ENCODE measurements at places on chromosomes 6 and 20.

DNA sequence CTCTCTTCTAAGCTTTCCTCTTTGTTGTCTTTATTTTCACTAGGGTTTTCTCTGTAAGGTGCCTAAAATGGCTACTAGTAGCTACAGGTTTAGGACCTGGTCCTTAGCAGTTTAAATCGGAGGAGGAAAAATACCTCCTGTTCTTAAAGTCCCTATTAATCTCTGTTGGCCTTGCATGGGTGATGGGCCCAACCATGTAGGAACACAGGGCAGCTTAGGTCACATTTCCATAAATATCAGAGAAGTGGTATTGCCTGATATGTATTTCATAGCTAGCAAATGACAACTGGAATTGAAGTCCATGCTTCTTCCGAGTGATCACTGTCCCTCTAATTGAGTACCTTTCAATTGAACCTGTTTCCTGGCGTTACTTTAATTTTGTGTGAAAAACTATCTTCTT is 70.0 kb downstream of the LAMA2 start:
- H3K36me3 ChIP-seq: no peaks in the 10 kb centered on the region
- no peak overlapping the region for H3K27ac ChIP-seq
- H3K4me3 ChIP-seq: no peak overlapping the region
- peaks cover 20% of the 10 kb centered on the region for H3K27me3 ChIP-seq
- no peak for DNase-seq
- H3K4me1 ChIP-seq: no peaks in the 10 kb centered on the region

DNA sequence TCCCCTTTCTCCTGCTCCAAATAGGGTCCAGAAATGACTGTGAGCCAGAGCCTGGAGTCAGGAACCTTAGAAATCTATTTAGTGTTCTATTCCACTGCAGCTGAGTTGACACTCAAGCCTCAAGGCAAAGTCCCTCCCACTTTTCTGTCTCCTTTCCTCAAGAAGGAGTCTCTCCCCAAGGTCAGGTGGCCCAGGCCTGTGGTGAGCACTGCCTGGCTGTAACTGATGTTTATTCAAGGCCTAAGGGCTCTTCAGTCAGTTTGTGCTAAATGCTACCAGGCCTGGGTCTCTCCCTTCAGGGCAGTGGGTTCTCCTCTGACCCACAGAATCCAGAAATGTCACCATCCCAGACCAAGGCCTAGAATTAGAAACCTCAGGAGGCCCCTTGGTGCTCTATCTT is 1042.9 kb upstream of the EPHA7 start:
- no peaks in the 10 kb centered on the region for H3K27me3 ChIP-seq
- H3K4me1 ChIP-seq: no peaks in the 10 kb centered on the region
- no peak for DNase-seq

- DNase-seq: no peak
- H3K4me3 ChIP-seq: no peak overlapping the region
- no peak overlapping the region for H3K27ac ChIP-seq
- no peaks in the 10 kb centered on the region for H3K4me1 ChIP-seq
- peaks cover 6% of the 10 kb centered on the region for H3K27me3 ChIP-seq
- H3K36me3 ChIP-seq: no peaks in the 10 kb centered on the region
Observed at GRCh38 chr20:62658593-62659178, 16.4 kb downstream of the SLCO4A1 start.

- peaks cover 2% of the 10 kb centered on the region for H3K36me3 ChIP-seq
- H3K4me3 ChIP-seq: no peak overlapping the region
- no peak for DNase-seq
- H3K27ac ChIP-seq: no peak overlapping the region
- H3K27me3 ChIP-seq: peaks cover 16% of the 10 kb centered on the region
Observed at GRCh38 chr6:152085451-152085921, 278.0 kb downstream of the ESR1 start.

GRCh38 chr20:43191143-43191542 is 1.4 kb upstream of the PTPRT start:
- H3K27ac ChIP-seq: no peak overlapping the region
- DNase-seq: no peak
- H3K4me3 ChIP-seq: no peak overlapping the region
- H3K27me3 ChIP-seq: peaks cover 50% of the 10 kb centered on the region

DNA sequence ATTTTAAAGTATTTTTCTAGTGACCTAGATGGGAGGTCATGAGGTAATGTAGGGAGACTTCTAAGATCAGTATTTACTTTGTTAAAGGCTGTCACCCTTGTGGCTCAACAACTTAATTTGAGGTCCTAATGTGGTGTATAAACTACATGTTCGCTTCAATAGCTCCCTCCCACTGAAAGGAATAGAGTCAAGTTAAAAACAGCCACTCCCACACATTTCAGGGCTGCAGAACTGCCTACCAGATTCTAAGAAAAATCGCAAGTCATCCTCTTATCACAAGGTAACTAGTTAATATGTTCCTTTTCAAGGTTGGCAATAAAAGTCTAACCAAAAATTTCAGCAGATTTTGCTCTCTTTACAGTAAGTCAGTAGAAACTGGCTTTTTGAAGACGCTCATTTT is 15.1 kb downstream of the GSTA1 start:
- no peaks in the 10 kb centered on the region for H3K27me3 ChIP-seq
- peaks cover 2% of the 10 kb centered on the region for H3K36me3 ChIP-seq
- H3K4me1 ChIP-seq: peaks cover 4% of the 10 kb centered on the region
- H3K4me3 ChIP-seq: no peak overlapping the region
- no peak overlapping the region for H3K27ac ChIP-seq

DNA sequence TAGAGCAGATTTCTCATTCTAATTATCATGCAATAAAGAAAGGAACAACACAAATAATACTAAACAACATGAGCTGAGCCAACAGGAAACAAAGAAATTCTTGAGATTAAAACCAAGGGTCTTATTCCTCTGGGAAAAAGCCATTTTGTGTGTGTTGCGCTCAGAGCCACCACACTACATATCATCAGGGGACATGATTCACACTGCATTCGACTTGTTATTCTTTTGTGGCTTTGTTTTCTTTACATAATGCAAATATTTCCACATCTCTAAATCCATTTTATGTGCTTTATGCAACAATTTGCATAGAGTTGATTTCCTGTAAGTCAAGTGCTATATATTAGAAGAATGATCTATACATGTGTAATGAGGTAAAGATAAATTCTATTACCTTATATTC is 719.6 kb downstream of the TBC1D32 start:
- no peaks in the 10 kb centered on the region for H3K27me3 ChIP-seq
- DNase-seq: no peak
- H3K4me3 ChIP-seq: no peak overlapping the region
- no peaks in the 10 kb centered on the region for H3K4me1 ChIP-seq
- no peak overlapping the region for H3K27ac ChIP-seq
- no peaks in the 10 kb centered on the region for H3K36me3 ChIP-seq

GRCh38 chr6:84657486-84657885 is 106.9 kb downstream of the TBX18 start:
- DNase-seq: no peak
- no peak overlapping the region for H3K27ac ChIP-seq
- H3K4me3 ChIP-seq: no peak overlapping the region
- H3K4me1 ChIP-seq: peaks cover 28% of the 10 kb centered on the region

- no peak for DNase-seq
- H3K4me3 ChIP-seq: no peak overlapping the region
Observed at GRCh38 chr6:53410508-53411258, 61.9 kb upstream of the ELOVL5 start.

- peaks cover 2% of the 10 kb centered on the region for H3K36me3 ChIP-seq
- H3K27ac ChIP-seq: no peak overlapping the region
- no peak overlapping the region for H3K4me3 ChIP-seq
- no peak for DNase-seq
Observed at GRCh38 chr6:170004585-170005210, 253.3 kb downstream of the ERMARD start.

GRCh38 chr20:17513939-17514338 is 17.2 kb downstream of the BFSP1 start:
- H3K27me3 ChIP-seq: no peaks in the 10 kb centered on the region
- H3K4me3 ChIP-seq: no peak overlapping the region
- no peak overlapping the region for H3K27ac ChIP-seq

DNA sequence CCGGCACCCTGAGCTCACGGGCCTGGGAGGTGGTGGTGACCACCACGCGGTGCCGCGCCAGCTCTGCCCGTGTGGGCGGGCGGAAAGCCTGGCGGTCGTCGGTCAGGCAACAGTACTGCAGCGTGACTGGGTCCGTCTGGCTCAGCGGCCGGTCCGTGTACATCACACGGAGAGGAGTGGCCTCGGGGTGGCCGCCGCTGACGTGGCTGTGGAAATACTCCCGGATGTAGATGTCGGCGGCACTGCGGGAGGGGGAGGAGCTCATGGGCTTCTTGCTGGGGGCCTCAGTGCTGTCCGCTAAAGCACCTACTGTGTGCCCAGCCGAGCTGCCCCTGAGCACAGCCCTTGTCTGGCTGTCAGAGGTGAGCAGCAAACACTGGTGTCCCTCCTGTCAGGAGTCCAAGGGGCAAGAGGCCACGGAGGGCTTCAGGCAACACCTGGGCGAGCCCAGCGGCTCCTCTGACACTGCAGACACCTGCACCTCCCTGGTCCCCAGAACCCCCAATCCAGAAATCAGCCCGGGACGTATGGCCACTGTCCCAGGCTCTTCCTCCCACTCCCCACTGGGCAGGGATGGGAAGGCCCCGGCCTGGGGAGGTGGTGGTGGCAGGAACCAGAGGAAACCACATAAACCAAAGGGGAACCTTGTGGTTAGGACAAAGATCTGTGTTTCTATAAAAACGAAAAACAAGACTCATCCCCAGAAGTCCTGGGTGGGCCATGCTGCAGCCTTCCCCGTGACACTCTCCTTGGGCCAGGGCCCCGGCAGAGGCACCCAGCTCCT is 6.5 kb downstream of the HELZ2 start:
- no peak overlapping the region for H3K27ac ChIP-seq
- no peaks in the 10 kb centered on the region for H3K27me3 ChIP-seq
- no peaks in the 10 kb centered on the region for H3K36me3 ChIP-seq
- DNase-seq: no peak
- H3K4me3 ChIP-seq: no peak overlapping the region

DNA sequence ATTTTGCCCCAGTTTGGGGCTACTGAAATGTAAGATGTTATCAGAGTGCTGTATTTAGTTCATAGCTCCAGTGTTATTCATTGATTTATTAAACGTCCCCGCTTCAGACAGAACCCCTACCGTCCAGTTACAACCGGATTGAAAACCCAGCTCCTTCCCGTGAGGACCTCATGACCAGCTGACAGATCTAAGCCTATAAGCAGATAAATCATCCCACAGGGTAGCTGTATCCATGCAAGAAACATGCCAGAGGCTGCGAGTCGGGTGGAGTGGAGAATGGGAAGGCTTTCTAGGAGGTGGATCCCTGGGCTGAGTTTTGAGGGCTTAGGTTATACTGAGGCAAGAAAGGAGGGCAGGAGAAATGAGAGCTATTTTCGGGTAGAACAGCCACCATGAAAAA is 260.0 kb downstream of the ARID1B start:
- peaks cover 15% of the 10 kb centered on the region for H3K4me1 ChIP-seq
- H3K27me3 ChIP-seq: no peaks in the 10 kb centered on the region
- no peak for DNase-seq
- no peak overlapping the region for H3K4me3 ChIP-seq
- H3K36me3 ChIP-seq: no peaks in the 10 kb centered on the region

DNA sequence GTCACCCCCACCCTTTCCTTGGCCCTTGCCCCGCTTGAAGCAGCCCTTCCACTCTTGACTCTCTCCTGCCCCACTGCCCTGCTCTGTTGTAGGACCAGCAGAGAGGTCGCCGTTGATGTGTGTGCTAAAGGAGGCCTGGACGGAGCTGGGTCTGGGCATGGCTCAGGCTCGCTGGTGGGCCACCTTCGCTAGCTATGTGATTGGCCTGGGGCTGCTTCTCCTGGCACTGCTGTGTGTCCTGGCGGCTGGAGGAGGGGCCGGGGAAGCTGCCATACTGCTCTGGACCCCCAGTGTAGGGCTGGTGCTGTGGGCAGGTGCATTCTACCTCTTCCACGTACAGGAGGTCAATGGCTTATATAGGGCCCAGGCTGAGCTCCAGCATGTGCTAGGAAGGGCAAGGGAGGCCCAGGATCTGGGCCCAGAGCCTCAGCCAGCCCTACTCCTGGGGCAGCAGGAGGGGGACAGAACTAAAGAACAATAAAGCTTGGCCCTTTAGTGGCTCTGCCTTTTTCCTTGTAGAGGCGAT is 3.0 kb downstream of the SMPD2 start:
- H3K4me1 ChIP-seq: peaks cover 22% of the 10 kb centered on the region
- DNase-seq: no peak
- H3K27ac ChIP-seq: peak overlapping the region; percentile 32
- no peak overlapping the region for H3K4me3 ChIP-seq
- no peaks in the 10 kb centered on the region for H3K27me3 ChIP-seq
- H3K36me3 ChIP-seq: peaks cover 18% of the 10 kb centered on the region

DNA sequence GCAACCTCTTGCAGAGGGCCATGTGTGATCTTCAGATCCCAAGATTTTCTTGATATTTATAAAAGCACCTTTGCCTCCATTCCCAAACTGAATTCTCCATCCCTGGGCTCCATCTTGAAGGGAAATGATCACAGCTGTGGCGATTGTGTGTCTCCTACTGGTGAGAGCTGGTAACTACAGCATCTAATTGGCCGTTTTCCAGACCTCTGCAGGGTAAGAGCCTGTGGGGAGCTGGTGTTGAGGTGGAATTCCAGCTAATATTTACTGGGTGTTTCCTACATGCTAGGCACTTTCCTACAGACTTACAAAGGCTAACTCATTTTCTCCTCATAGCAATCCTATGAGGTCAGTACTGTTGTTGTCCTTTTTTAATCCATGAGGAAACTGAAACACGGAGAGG is 59.2 kb upstream of the FNDC1 start:
- H3K27ac ChIP-seq: no peak overlapping the region
- no peak for DNase-seq

GRCh38 chr6:135196739-135197510 is 15.8 kb downstream of the MYB start:
- H3K27ac ChIP-seq: no peak overlapping the region
- no peaks in the 10 kb centered on the region for H3K36me3 ChIP-seq
- H3K27me3 ChIP-seq: no peaks in the 10 kb centered on the region
- H3K4me1 ChIP-seq: peaks cover 7% of the 10 kb centered on the region

- DNase-seq: no peak
- no peaks in the 10 kb centered on the region for H3K36me3 ChIP-seq
- peaks cover 8% of the 10 kb centered on the region for H3K27me3 ChIP-seq
- peak overlapping the region; percentile 67 for H3K27ac ChIP-seq
- peaks cover 13% of the 10 kb centered on the region for H3K4me1 ChIP-seq
Observed at GRCh38 chr6:29502181-29502580, 14.4 kb upstream of the MAS1L start.

GRCh38 chr6:27374824-27375612 is 13.5 kb upstream of the ZNF391 start:
- no peaks in the 10 kb centered on the region for H3K36me3 ChIP-seq
- no peak for DNase-seq
- H3K27me3 ChIP-seq: no peaks in the 10 kb centered on the region
- H3K4me1 ChIP-seq: peaks cover 13% of the 10 kb centered on the region
- peak overlapping the region; percentile 84 for H3K4me3 ChIP-seq

- DNase-seq: no peak
- H3K27me3 ChIP-seq: no peaks in the 10 kb centered on the region
- peak overlapping the region; percentile 85 for H3K27ac ChIP-seq
- H3K4me1 ChIP-seq: peaks cover 72% of the 10 kb centered on the region
- H3K4me3 ChIP-seq: no peak overlapping the region
Observed at GRCh38 chr6:152094992-152095592, 287.6 kb downstream of the ESR1 start.

Data from chondrocyte (in vitro differentiated cells).